ENCODE measurements at places on chromosomes 1 and 21.
A peak's percentile ranks its signal among the peaks of the same experiment; 100 is the strongest.

DNA sequence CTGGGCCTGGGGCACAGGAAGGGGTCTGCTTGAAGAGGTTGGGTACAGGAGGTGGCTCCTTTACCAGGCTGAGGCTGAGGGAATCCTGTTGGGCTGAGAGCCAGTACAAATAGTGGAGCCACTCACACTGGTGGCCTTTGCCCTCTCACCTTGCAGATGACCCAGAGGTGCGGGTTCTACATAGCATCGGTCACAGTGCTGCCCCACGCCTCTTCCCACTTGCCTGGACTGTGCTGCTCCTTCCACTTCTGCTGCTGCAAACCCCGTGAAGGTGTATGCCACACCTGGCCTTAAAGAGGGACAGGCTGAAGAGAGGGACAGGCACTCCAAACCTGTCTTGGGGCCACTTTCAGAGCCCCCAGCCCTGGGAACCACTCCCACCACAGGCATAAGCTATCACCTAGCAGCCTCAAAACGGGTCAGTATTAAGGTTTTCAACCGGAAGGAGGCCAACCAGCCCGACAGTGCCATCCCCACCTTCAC is 1.8 kb upstream of the SLC50A1 start:
- DNase-seq = peak; percentile 26

DNA sequence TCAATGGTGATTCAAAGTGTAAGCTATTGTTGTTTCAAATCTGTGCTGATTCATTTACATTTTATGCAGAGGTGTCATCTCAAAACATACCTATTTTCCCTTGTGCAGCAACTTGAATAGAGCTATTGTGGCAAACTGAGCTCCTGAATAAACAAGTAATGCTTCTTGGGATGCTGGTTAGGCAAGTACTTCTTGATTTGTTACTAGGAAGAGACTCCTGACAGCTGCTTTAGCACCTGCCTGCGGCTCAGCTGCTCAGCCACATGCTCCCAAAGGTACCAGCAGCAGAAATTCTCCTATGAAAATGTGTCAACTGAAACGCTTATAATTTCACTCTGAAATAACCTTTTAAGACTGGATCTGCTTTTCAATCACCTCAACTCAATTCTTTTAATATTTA is 352.3 kb downstream of the RYR2 start:
- peak; percentile 66 for DNase-seq

GRCh38 chr1:240004086-240004749 is 87.5 kb upstream of the FMN2 start:
- DNase-seq = peak; percentile 57

DNA sequence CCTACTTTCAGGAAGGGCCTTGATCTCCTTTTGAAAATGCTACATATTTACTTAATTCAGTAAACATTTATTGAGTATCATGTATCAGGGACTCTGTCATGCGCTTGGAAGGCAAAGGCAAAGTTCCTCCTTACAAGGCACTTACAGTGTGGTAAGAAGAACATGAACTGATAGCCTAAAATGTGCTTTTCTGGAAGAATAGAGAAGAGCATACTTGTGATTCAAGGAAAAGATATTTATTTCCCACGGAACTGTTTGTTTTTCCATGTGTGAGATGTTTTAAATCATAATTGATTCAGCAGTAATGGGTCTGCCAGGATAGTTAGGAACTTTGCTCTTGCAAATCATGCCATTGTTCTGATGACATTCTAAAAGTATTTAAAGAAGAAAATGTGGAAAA is 110.1 kb upstream of the ZNHIT6 start:
- DNase-seq = peak; percentile 53

DNA sequence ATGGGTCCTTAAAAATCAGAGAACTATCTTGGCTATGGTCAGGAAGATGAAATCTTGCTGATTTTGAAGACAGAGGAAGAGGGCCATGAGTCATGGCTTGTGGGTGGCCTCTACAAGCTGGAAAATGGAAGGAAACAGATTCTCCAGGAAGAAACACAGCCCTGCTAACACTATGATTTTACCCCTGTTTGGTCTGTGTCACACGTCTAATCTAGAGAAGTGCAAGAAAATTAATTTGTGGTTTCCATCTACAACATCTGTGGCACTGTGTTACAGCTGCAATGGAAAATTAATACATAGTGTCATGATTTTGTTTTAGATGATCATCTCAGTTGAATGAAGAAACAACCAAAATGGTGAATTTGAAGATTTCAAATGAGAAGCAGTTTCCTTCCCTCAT is 288.7 kb upstream of the NRIP1 start:
- DNase-seq = no peak

- DNase-seq = no peak
These were observed 586.3 kb downstream of the PLA2G4A start for GRCh38 chr1:187415065-187415464.

- DNase-seq = no peak
These were observed 241.8 kb upstream of the POGK start for GRCh38 chr1:166597516-166597915.

DNA sequence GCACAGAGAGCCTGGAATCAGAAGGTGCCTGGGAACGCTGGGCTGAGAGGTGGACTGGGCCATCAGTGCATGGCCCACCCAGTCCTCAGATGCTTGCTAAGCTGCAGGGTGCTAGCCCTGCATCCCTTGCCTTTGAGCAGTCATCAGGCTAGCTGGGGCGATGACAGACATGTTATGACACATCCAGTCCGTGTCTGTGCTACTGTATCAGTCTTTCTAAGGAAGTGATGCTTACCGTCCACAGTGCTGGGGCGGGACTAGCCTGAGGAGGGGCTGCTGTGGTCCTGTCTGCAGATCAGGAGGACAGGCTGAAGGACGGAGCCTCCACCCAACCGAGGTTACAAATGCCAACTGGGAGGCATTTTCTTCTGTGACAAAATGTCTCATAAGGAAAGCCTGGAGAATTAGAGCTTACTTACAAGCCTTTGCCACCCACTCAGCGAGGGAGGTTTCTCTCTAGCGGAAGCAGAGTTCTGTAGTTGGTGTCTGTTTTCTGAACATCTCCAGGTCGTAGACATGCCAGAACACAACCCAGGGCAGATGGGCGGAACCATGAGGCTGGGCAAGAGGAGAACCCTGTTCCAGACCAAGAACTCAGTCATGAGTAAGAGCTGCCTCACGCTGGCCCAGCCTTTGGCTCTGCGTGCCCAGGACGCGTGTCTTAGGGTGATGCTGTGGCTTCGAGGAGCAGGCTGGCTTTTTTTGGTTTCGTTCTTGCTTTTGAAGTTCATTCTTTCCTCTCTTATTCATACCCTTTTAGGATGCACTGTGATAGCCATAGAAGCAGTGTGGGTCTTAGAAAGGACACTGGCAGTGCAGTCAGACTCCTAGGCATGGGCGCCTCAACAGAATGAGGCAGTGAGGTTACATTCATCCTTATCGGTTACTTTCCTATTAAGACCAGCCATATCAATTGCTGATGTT is 14.3 kb downstream of the SLFNL1 start:
- DNase-seq = no peak

DNA sequence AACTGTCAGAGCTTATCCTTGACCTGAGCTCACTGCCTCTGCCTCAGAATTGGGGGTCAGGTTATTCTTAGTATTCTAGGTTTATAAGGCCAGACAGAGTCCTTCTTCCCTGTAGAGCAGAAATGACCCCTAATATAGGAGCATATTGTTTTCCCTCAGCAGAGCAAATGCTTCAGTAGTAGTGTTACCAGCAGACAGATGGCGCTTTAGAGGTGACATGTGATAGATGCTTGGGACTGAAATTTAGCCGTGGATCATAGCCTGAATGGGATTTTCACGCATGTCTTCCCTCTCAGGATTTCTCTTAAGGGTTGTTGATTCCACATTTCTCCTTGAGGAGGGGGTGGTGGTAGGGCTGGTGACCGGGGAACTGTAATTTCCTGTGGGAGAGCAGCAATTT is 24.5 kb downstream of the ADARB1 start:
- DNase-seq = peak; percentile 46

DNA sequence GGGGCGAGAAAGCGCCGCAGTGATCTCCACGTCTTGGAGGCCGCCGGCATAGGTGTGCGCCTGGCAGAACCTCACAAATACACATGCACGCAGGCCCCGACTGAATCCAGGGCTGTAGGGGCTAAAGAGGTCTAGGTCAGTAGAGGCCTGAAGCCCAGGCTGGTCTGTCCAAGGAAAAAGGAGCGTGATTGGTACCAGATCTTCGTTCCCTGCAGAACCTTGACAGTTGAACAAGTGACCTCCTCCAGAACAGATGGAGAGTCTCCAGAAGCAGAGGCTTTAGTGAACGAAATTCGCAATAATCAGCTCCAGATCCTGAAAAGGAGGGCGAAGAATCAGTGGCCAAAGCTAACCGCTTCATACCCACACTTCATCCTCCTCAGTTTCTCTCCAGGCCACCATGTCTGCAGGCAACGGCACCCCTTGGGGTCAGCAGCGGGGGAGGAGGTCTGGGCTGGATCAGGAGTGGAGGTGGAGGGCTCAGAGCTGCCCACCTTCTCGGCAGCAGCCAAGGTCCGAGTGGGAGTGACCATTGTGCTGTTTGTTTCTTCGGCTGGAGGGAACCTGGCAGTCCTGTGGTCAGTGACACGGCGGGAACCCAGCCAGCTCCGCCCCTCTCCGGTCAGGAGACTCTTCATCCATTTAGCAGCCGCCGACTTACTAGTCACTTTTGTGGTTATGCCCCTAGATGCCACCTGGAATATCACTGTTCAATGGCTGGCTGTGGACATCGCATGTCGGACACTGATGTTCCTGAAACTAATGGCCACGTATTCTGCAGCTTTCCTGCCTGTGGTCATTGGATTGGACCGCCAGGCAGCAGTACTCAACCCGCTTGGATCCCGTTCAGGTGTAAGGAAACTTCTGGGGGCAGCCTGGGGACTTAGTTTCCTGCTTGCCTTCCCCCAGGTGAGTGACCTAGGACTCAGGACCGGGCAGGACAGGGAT is 749 bp upstream of the PEX11B start:
- peak; percentile 77 for DNase-seq

DNA sequence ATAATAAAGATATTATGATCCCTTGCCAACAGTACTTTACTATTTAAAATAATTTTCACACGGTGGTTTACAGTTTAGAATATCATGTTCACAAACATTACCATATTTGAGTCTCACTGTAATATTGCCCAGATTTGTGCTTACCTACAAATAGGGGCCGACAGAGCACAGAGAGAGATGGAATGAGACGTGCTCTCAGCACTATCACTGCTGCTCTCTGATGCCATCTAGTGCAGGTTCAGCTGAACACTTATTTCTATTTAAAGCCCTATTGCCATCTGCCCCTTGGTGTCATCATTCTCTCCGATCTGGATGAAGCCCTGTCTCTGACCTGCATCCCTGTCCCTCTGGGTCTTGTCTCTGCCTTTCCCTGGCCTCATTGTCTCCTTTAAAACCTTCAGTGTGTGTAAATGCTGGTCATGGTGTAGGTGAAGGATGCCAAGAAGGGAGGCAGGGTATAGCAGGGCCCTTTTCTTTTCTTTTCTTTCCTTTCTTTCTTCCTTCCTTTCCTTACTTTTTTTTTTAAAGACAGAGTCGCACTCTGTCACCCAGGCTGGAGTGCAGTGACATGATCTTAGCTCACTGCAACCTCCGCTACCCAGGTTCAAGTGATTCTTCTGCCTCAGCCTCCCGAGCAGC is 6.9 kb upstream of the GPATCH4 start:
- peak; percentile 82 for DNase-seq

DNA sequence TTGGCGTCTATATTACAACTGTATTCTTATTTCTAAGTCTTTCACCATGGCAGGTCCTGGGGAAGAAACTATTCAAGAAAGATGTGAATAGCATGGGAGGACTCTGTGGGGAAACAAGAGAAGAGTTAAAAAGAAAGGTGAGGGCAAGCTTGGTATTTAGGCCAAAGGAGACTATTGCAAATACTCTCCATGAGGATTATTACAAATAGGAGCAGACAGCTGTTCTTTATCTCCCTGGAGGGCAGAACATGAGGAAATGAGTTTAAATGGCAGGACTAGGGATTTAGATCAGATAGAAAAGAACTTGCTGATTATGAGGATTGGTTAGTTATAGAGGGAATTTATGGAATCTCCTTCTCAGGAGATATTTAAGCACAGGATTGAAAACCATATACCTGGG is 186.8 kb downstream of the CDC7 start:
- no peak for DNase-seq

GRCh38 chr1:1435911-1436629 is 580 bp downstream of the VWA1 start:
- DNase-seq = no peak

Measured in T47D (cell line).